D721Med (cell line): ENCODE measurements at places on chromosomes 16 and 17.

DNA sequence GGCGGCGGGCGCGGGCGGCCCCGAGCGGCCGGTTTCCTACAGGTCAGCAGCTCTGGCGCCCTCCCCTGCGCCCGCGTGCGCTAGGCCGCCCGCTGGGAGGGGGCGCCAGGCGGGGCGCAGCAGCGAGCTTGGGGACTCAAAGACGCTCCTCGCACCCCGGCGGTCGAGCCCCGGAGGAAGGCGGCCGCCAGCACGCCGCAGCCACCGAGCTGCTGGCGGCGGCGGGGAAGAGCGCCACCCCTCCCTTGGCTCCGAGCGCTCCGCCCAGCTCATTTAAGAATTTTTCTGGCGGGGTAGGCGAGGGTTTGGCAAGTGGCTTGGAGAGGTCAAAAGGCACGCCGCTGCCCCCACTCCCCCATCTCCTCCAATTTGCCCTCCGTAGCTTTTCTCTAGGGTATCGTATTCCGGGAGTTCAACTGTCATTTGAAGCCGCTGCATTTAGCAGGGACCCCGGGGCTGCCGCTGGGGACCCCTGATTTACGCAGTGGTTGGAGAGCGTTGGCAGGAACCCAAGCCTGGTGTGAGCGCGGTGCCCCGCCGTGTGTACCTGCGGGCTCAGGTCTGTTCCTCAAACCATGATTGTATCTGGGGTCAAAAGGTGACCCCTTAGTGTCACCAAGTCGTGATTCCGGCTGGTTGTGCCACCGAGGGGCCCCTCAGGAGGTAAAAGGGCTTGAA is 59.5 kb upstream of the GSE1 start:
- no peak for DNase-seq

- no peak for DNase-seq
Observed at GRCh38 chr16:4698321-4699045, 5.1 kb downstream of the NUDT16L1 start.

DNA sequence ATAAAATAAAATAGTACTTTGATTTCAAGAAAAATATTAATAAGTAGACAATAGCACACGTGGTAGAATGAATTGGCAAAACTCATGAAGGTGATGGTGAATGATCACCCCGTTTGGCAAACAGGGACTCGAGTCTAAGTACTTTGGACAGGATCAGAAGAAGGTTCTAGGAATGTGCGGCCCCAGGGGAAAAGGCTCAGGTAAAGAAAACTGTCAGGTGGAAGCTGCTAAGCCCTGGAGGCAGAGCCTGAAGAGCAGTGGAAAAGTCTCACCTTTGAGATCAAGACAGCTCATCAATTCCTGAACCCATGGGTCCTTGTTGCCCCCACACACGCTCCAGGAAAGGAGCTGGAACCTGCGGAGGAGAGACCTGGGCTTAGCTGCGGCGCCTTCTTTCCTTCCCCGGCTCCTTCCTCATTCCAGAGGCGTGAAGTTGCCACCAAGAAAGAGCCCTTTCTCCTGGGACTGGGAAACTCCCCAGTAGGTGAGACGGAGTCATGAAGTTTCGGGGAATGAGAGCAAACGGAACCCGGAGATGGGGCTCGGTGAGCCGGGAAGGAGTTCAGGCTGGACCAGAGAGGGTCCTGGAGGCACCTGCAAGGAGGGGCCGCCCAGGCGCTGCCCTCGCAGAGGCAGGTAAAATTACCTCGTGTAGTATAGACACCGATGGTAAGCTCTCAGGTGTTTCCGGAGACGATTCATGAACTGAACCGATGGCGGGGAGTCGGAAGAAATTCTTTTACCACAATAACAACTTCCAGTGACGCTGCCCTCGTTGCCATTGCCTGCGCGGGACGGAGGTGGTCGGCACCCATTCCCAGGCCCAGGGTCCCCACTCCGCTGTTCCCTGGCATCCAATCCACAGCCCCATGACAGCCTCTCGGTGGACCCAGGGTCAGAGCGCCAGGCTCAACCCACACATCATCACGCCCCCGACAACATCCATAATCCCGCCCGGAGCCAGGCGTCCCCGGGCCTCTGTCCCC is 1.2 kb upstream of the ZMYND15 start:
- DNase-seq = no peak

DNA sequence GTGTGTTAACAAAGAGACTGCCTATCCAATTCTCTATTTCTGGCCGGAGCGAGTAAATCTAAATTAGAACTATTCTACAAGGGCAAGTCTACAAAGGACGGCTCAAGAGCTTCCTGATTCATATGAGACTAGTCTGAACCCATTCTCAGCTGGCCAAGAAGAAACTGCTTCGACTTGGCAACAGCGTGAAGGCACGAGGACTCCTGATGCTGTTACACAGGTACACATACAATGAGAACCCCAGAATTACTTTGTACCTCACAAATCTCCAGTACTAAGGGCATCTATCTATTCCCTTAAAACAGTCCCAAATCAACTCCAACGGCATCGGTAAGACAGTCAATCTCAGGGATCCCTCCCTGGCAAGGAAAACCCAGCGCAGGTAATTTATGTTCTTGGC is 1.5 kb downstream of the CRK start:
- no peak for DNase-seq

DNA sequence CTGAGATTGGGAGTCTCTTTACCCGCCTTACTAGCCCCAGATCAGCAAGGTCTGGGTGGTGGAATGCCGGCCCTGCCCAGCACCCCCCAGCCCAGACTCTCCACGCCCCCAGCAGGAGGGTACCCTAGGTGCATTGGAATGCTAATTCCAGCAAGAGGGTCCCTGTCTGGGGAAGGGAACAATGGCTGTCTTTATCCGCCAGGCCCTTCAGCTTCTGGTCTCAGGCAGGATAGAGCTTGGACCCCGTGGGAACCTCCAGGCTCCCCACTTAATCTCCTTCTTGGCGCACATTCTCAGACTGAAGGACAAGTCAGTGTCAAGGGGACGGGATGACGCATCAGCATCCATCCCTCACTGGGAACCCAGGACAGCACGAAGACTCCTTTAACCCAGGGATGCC is 85.1 kb downstream of the LITAF start:
- no peak for DNase-seq

GRCh38 chr17:7136266-7136877 is 21.8 kb upstream of the ASGR2 start:
- no peak for DNase-seq

DNA sequence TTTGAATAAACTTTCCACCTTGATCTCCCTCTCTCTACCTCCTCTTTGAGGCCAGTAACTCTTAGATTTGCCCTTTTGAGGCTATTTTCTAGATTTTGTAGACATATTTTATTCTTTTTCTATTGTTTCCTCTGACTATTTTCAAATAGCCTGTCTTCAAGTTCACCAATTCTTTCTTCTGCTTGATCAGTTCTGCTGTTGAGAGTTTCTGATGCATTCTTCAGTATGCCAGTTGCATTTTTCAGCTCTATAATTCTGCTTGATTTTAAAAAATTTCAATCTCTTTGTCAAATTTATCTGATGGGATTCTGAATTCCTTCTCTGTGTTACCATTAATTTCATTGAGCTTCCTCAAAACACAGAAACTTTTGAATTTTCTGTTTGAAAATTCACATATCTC is 257.5 kb downstream of the HAPSTR1 start:
- no peak for DNase-seq

- no peak for DNase-seq
Observed at GRCh38 chr17:74712301-74712700, 422 bp downstream of the CD300LF start.

DNA sequence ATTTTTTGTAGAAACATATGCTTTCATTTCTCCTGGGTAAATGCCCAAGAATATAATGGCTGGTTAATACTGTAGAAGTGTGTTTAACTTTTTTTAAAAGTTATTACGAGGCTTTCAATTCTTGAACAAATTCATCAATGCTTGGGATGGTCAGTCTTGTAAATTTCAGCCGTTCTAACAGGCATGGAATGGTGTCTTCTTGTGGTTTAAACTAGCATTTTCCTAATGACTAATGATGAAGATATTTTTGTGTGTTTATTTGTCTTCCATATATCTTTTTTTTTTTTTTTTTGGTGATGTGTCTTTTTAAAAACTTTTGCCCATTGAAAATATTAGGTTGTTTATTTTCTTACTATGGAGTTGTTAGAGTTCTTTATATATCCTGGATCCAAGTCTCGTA is 67.1 kb downstream of the MGAT5B start:
- DNase-seq = no peak

DNA sequence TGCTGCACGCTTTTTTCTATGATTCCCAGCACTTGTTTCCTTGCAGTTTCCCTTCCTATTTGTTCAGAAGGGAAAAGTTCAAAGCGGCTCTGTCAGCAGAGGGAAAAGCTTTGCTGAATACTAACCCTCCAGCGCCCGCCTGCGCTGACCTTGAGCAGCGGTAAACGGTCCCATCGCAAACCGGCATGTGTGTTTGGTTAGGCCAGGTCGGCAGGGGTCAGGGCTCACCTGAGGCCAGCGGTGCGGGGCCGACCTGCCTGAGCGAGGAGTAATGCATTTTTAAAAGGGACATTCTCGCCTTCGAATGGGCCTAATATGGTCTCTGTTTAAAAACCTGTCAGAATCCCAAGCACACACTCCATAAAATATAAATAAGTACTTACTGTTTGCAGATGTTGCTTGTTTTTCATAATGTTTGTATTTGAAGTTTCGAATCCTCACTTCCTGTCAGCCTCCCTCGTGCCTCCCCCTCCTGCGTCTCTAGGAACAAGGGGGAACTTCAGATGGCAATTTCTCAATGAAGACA is 110.1 kb downstream of the IRX3 start:
- DNase-seq = no peak

- DNase-seq = no peak
Observed at GRCh38 chr16:50681021-50681885, at the start of gene SNX20. Gene SNX20, minus strand, starts transcription at chr16:50681312. Its CDS starts 3,786 bp downstream, at chr16:50677526.

DNA sequence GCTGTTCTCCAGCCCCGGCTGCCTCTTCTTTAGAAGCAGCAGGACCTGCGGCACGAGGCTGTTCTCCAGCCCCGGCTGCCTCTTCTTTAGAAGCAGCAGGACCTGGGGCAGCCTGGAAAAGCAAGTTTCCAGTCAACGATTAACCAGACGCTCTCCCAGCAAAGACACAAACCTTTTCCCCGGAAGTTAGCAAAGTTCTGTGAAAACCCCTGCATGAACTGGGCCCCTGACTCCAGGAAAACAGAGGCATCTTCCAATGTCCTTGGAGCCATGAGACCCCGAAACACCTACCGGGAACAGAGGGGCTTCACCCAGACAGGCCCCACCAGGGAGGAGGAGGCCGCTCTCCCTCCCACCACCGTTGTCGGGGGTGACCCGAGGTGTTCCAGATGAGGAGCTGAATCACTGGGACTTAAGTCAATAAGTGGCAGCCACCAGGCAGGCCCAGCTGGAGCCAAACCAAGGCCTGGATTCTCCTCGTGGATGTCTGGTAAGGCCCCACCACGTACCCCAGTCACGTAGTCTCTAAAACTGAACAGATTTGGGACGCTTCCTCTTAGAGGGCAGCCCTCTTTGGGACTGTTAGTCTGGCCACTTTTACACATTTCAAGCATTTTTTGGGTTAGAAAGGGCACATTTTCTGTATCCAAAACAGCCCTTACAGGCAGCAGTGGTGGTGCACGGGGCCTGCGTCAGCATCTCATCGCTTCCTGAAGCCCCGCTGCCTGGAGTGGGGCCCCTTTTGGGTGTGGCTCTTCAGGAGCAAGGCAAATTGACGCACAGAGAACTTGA is at the start of gene RPH3AL:
TSS of gene RPH3AL (minus strand) at position 387 of the 792 bp plus-strand sequence. CDS start 25,264 bp downstream, outside the sequence.
- DNase-seq = no peak

DNA sequence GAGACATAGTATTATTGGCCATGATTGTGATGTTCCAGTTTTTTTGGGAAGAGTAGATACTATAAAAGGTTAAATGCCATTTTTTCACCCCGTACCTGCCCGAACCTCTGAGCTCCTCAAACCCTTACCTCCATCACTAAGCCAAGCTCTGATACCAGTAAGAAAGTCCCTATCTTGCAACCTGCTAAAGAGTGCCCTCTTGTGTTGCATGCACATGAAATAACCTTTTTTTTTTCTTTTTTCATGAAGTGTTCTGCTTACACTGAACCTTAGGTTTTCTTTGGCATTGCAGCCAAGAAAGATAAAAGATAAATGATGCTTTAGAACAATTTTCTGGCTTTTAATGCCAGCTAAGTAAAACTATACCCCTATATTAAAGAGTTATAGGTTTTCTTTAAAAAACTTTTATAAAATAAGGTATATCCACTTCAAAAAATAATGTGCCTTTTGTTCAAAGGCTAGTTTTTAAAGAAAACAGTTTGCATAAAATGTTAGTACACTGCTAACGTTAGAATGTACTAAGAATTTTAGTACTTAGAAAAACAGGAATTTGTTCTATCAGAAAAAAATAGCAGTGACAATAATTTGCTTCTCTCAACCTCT is 295.3 kb upstream of the PMFBP1 start:
- DNase-seq = no peak

GRCh38 chr17:78676412-78677302 is 99.5 kb upstream of the DNAH17 start:
- no peak for DNase-seq

GRCh38 chr17:48307255-48307654 is 122.8 kb downstream of the SKAP1 start:
- DNase-seq = no peak

GRCh38 chr17:64024215-64024654 is 3.8 kb upstream of the ICAM2 start:
- DNase-seq = no peak
